ENCODE measurements at places on chromosomes 4 and X. TPM values are rescaled to one million over a fixed set of nuclear protein-coding genes. Genes with fewer than 3 reads are reported as not detected.

GRCh38 chr4:161466316-161466715 is 697.5 kb downstream of the FSTL5 start:
- no peaks in the 10 kb centered on the region for H3K27me3 ChIP-seq
- H3K36me3 ChIP-seq: no peaks in the 10 kb centered on the region
- H3K4me1 ChIP-seq: no peaks in the 10 kb centered on the region
- H3K27ac ChIP-seq: no peak overlapping the region
- DNase-seq: no peak
- no peak overlapping the region for H3K4me3 ChIP-seq

FATE1 gene
- total RNA-seq: not detected

RS1 gene
- total RNA-seq: not detected

- H3K4me1 ChIP-seq: no peaks in the 10 kb centered on the region
- H3K27me3 ChIP-seq: peaks cover 3% of the 10 kb centered on the region
- H3K4me3 ChIP-seq: no peak overlapping the region
These were observed 59.9 kb downstream of the RTL9 start for GRCh38 chrX:110418316-110419235.

GRCh38 chr4:186761393-186761792 is 37.7 kb upstream of the FAT1 start:
- no peaks in the 10 kb centered on the region for H3K36me3 ChIP-seq

BCLAF3 gene
- 6.0 TPM for total RNA-seq

UGT8 gene
- 2.1 TPM for total RNA-seq

SYP gene
- total RNA-seq: 12.4 TPM

- no peaks in the 10 kb centered on the region for H3K36me3 ChIP-seq
- DNase-seq: no peak
- no peaks in the 10 kb centered on the region for H3K4me1 ChIP-seq
- H3K27me3 ChIP-seq: no peaks in the 10 kb centered on the region
- no peak overlapping the region for H3K4me3 ChIP-seq
These were observed 349.8 kb downstream of the OPHN1 start for GRCh38 chrX:68083510-68083909.

GRCh38 chr4:967113-968104 is 6.0 kb downstream of the DGKQ start:
- peaks cover 6% of the 10 kb centered on the region for H3K4me1 ChIP-seq
- no peak for DNase-seq
- no peak overlapping the region for H3K4me3 ChIP-seq
- H3K27ac ChIP-seq: no peak overlapping the region
- no peaks in the 10 kb centered on the region for H3K27me3 ChIP-seq

AKAP14 gene
- total RNA-seq: 0.28 TPM

WAS gene
- total RNA-seq: 0.82 TPM

DNA sequence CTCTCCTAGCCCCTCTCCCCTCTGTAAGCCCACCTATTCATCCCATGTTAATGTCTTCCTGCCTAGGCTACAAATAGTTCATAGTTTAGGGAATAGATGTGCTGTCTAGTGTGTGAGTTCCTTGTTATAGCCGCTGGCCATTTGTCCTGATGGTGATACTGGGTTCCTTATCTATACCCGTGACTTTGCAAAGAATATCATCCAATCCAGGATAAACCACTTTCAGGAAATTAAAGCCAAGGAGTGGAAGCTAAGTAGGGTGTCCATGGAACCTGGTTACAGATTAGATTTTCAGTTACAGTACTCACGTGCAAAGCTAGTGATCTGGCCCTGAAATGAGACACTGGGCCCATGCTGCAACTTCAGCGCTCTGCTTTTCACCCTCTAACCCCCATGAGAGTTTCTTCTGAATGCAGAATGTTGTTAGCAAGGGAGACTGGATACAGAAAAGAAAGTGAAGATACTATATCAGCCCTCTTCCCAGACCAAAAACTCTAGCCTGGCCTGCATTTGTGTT is 111.4 kb downstream of the TMEM164 start:
- H3K4me1 ChIP-seq: no peaks in the 10 kb centered on the region
- no peak overlapping the region for H3K4me3 ChIP-seq
- no peaks in the 10 kb centered on the region for H3K27me3 ChIP-seq
- H3K27ac ChIP-seq: no peak overlapping the region
- H3K36me3 ChIP-seq: no peaks in the 10 kb centered on the region
- no peak for DNase-seq

DNA sequence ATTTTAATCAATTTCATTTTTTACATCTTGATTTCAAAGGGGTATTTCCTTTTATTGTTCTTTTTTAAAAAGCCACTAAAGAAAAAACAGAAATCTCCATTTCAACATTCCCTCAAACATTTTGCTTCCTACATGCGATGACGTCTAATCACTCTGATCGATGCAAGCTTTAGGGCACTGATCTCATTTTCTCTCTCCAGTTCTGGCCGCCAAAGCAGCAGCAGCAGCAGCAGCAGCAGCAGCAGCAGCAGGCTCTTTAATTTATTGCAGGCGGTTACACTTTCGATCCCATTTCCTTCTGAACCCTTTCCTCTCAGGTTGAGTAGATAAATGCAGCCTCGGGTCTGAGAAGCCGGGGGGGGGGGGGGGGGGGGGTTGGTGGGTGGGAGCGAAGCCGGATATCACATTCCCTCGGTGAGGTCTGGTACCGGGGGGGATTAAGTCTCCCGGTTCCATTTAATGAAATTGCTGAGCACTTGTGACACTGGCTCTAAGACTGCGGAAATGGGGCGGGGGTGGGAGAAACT is 3.4 kb upstream of the PCDH7 start:
- no peaks in the 10 kb centered on the region for H3K36me3 ChIP-seq
- peak overlapping the region; percentile 71 for H3K27ac ChIP-seq
- H3K4me3 ChIP-seq: peak overlapping the region; percentile 74
- peaks cover 6% of the 10 kb centered on the region for H3K4me1 ChIP-seq
- DNase-seq: no peak
- H3K27me3 ChIP-seq: no peaks in the 10 kb centered on the region

MRPL1 gene
- 18.3 TPM for total RNA-seq

DNA sequence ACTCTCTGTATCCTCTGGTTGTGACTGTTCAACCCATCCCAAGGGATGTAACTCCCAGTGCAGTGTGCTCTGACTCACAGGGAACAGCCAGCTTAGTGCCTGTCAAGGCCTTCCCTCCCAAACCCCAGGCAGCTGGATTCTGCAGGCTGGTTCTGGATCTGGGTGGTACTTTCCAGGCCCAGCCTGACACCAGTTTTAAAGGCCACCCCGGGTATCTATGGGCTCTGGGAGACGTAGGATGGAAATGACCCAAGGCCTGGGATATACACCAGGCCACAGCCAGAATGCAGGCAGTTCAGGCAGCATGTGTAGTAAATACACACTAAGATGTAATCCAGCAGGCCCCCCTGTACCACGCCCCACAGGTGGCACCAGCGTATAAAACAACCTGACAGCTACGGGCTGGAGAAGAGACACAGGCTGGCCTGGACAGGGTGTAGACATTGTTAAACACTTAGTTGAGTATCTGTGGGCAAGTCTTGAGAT is 64.2 kb downstream of the SPINK2 start:
- H3K27me3 ChIP-seq: no peaks in the 10 kb centered on the region
- H3K4me3 ChIP-seq: no peak overlapping the region
- H3K4me1 ChIP-seq: no peaks in the 10 kb centered on the region
- DNase-seq: no peak
- no peaks in the 10 kb centered on the region for H3K36me3 ChIP-seq
- no peak overlapping the region for H3K27ac ChIP-seq

ZDHHC15 gene
- total RNA-seq: 0.05 TPM

- H3K27ac ChIP-seq: no peak overlapping the region
- no peak for DNase-seq
- no peak overlapping the region for H3K4me3 ChIP-seq
These were observed 217.3 kb upstream of the GK2 start for GRCh38 chr4:79625361-79625760.

DNA sequence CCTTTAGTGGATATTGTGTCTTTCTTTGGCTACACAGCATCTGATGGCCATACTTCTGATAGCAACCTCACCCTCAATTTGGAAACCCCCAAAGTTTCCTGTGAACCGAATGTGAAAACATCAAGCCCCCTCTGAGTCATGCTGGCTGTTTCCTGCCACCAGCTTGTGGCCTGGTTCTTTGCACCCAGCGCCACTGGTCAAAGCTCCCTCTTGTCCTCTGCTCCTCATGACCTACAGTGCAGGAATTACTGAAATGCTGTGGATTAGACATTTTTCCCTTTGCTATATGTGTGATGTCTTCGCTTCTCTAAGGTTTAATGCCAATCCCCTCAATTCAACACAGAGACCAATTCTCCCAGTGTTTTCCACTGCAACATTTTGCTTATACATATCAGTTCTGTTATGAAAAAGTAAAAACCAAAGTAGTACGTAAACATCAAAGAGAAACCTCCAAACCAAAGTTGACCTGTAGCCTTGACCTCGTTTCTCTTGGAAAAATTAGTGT is 224.0 kb upstream of the TENM3 start:
- no peaks in the 10 kb centered on the region for H3K4me1 ChIP-seq
- no peaks in the 10 kb centered on the region for H3K36me3 ChIP-seq
- DNase-seq: no peak

DNA sequence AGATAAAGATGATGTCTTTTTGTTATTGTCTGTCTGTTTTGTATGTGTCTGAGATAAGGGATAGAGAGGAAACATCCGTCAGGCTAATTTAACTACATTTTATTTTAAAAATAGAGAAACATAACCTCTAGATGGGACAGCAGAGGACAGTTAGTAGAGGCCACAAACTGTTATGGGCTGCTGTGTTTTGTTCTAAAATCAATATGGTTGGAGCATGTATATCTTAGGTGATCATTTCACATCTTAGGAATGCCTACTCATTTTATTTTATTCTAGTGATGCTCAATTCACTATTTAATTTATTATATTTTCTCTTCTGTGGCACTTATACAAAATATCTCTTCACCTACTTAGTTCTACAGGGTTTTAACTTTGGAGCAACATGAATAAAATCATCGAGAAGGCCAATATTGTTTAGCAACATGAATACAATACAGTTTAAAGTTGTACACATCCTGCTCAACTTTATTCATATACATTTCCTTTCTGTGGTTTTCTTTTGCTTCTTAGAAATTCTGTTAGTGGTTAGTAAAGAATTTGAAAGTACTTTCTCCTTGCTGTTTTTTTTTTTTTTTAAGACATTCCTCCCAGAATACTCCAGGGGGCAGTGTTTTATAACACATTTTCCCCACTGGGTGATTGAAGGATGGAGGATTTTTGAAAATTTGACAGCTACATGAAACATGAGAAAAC is 392.9 kb downstream of the UNC5C start:
- no peaks in the 10 kb centered on the region for H3K27me3 ChIP-seq
- H3K27ac ChIP-seq: no peak overlapping the region
- no peak overlapping the region for H3K4me3 ChIP-seq

- H3K36me3 ChIP-seq: no peaks in the 10 kb centered on the region
- H3K27me3 ChIP-seq: no peaks in the 10 kb centered on the region
- DNase-seq: no peak
- H3K4me3 ChIP-seq: no peak overlapping the region
These were observed 116.9 kb downstream of the COL25A1 start for GRCh38 chr4:109185548-109185947.

DNA sequence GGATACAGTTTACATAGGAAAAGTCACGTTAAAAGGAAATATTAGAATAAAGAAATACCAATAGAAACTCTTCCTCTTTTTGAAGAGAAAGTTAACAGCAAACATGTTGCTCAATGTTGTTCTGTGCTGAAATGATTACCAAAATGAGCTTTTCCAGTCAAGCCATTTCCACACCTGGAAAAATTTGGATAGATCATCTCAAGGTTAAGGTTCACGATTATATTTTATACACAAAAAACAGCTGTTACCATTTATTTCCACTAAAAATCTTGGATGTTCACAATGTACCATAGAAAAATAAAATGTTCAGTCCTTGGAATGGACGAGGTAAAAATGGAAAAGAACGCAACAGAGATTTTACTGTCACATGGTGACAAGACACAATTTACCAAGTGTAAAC is 218.7 kb downstream of the SCFD2 start:
- DNase-seq: no peak
- H3K4me3 ChIP-seq: no peak overlapping the region
- no peaks in the 10 kb centered on the region for H3K27me3 ChIP-seq
- no peaks in the 10 kb centered on the region for H3K36me3 ChIP-seq

GLRB gene
- total RNA-seq: 1.8 TPM

CPEB2 gene
- 7.2 TPM for total RNA-seq

Measured in Panc1 (cell line).